ENCODE measurements at places on chromosomes 3 and 15.

DNA sequence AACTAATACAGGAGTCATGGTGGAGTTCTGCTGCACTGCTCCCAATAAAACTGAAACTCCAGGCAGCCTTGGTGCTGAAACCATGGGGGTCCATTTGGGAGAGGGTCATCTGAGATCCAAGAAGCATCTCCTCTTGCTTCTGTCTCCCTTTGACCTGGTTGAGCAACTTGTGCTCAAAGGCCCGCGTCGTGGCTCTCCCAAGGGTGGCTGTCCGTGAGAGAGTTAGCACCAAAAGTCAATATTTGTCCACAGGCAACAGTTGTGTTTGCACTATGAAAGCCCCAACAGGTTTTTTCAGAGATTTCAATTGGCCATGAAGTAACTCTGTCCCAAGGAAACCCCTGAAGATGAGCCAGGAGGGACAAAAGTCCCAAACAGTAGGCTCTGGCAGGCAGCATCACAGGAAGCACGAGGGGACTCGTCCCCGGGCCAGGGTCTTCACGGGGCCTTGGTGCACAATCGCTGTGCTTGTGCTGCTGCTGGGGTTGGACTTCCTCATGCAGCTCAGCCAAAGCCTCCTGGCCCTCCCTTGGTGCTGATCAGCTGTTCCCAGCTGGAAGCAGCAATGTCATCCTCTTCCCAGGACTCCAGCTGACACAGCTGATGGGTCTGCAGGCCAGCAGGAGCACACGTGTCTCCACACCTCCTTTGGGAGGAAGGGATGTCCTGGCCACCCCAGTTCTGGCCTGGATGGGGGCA lies 39.4 kb upstream of the WNT5A start:
- no peak for DNase-seq

- DNase-seq: no peak
Measured at GRCh38 chr15:64090527-64090926, 3.1 kb downstream of the CIAO2A start.

DNA sequence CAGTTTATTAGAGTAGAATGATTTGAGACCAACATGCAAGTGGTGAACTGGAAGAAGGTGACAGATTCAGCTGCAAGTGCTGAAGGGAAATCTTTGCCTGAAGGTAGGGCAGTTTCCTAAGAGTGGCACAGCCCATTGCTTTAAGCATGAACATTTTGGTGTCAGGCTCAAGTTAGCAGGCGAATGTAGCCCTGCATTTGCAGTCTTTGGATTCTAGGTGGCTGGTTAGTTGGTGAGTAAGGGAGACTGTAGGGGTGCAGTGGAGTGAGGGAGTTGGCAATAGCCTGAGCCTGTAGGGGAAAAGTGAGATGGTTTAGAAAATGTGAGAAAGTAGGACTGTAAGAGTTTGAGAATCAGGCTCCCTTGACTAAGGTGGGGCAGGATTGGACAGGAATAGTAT lies 29.7 kb downstream of the UBE2E2 start:
- DNase-seq: no peak

GRCh38 chr3:189631409-189631808 lies 220 bp downstream of the TP63 start:
- DNase-seq: no peak

DNA sequence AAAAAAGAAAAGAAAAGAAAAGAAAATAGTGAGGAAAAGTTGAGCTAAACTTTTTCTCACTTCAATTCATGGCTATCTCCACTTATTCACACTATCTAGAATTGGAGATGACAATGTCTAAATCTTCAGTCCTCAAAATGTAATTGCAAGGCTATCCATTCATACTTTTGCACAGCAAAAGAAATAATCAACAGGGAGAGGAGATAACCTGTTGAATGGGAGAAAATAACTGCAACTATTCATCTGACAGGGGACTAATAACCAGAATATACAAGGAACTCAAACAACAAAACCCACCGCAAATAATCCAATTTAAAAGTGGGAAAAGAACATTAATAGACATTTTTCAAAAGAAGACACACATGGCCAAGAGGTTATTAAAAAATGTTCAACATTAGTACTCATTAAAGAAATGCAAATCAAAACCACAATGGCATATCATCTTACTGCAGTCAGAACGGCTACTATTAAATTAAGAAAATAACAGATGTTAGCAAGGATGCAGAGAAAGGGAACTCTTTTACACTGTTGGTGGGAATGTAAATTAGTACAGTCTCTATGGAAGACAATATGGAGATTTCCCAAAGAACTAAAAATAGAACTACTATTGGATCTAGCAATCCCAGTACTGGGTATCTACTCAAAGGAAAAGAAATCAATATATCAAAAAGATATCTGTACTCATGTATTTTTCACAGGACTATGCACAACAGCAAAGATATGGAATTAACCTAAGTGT lies 73.5 kb upstream of the PPIB start:
- no peak for DNase-seq

- no peak for DNase-seq
Measured at GRCh38 chr3:14496351-14496750, 43.8 kb downstream of the GRIP2 start.

- no peak for DNase-seq
Measured at GRCh38 chr3:124584552-124585391, 145.5 kb upstream of the UMPS start.

- DNase-seq: no peak
Measured at GRCh38 chr15:76206325-76206976, 104.8 kb downstream of the ETFA start.

- no peak for DNase-seq
Measured at GRCh38 chr3:14152233-14152962, 26.0 kb downstream of the XPC start.

- DNase-seq: no peak
Measured at GRCh38 chr15:27134481-27134880, 163.5 kb downstream of the GABRG3 start.

GRCh38 chr15:35624881-35625280 lies 78.9 kb upstream of the DPH6 start:
- no peak for DNase-seq

- DNase-seq: no peak
Measured at GRCh38 chr3:179957264-179957845, 79.4 kb downstream of the PEX5L start.

DNA sequence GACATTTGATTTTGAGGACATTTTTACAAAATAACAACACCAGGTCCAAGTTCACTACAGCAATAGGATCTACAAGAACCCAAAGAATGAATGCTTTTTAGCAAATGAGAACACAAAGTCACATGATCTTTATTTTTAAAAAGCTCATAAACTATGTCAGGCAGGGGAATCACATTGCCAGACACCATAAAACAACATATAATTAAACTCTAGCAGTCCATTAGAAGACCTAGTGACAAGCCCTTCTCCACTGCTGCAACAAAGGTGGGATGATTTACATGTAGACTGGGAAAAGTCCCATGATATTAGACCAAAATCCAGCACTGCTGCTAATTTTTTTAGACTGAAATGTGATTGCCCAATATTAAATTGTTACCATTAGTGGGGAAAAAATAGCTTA lies 92.6 kb downstream of the FHIT start:
- DNase-seq: no peak

DNA sequence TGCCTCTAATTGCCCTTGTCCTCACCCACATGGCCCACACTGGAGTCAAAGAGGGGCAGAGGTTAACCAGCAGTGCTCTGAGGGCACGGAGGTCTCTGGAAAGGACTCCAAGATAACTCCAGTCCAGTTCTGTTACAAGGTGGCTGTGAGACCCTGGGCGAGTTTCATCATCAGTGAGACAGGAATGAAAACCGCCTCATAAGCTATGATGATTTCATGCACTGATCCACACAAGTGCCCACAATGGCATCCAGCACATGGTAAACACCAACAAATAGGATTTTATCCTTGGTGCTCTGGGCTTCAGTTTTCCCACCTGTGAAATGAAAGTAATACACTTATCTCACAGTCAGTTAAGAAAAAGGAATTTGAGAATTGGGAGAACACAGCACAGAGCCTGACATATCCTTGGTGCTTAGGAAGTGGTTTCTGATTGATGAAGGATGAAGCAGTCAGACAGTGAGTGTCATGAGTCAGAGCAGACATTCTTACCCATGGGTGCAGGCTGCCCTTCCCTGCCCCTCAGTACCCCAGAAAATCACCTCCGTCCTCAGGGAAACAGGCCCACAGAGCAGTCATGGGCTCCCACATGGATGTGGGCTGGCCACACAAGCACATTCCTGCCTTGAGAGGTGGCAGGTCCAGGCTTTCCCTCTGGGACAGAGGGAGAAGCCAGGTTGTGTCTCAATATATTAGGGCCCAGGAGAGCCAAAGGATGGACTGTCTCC lies 48.4 kb downstream of the DAPK2 start:
- no peak for DNase-seq

- DNase-seq: no peak
Measured at GRCh38 chr3:17557749-17558463, 184.5 kb downstream of the TBC1D5 start.

DNA sequence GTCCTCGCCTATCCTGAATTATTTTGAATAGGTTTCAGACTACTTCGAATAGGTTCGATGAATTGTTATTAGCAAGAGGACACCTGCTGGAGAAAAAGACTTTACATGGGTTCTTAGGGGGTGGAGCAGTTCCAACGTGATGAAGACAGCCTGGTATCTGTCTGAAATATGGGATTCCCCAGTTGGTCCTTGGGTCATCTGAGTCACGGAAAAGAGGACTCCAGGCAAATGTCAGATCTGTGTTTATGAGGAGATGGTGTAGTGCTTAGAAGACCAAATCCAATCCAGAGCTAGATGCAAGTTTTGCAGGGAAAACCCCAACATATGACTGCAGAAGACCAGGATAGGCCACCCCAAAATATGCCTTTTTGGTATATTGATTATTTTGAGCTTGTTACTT lies 98.9 kb upstream of the IGSF10 start:
- no peak for DNase-seq

Data from stimulated activated CD4-positive, alpha-beta T cell treated with anti-CD3 and anti-CD28 coated beads, Interleukin-1b, Interleukin-23, amount 100 ng/mL, for 1 hour (primary cell).